AG04449 (cell line): ENCODE measurements at places on chromosomes 3 and 15.

DNA sequence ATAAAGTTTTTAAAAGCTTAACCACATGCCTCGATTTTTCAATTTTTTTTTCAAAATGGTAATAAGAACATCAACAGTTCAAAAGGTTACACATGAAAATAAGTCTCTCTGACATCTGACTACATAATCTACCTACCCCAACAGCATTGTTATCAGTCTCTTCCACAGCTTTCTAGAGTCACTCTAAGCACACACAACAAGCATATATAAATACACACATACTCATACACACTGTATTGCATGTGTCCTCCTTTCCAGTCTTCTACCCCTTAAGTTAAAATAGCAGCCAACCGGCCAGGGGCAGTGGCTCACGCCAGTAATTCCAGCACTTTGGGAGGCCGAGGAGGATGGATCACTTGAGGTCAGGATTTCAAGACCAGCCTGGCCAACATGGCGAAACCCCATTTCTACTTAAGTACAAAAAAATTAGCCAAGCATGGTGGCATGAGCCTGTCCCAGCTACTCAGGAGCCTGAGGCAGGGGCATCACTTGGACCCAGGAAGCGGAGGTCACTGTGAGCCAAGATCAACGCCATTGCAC is 12.2 kb downstream of the TBL1XR1 start:
- DNase-seq, result no peak

DNA sequence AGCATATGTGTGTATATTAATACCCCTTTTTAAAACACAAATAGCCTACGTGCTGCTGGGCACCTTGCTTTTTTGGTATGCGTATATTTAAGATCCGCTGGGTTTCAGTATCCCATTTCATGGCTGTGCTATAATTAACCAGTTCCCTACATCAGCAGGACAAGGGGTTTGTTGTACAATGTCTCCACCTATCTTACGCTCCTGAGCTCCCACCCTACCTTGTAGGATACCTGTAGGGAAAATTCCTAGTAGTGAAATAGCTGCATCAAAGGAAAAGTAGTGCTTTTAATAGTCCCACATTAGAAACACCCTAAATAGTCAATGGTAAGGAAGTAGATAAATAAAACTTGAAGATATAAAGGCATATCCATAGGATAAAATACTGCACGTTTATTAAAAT is 1.4 kb downstream of the MAP6D1 start:
- DNase-seq, result no peak

- no peak for DNase-seq
These were observed 54.1 kb downstream of the GUCA1C start for GRCh38 chr3:108899530-108899929.

GRCh38 chr15:25481208-25481859 is 42.5 kb upstream of the UBE3A start:
- no peak for DNase-seq

DNA sequence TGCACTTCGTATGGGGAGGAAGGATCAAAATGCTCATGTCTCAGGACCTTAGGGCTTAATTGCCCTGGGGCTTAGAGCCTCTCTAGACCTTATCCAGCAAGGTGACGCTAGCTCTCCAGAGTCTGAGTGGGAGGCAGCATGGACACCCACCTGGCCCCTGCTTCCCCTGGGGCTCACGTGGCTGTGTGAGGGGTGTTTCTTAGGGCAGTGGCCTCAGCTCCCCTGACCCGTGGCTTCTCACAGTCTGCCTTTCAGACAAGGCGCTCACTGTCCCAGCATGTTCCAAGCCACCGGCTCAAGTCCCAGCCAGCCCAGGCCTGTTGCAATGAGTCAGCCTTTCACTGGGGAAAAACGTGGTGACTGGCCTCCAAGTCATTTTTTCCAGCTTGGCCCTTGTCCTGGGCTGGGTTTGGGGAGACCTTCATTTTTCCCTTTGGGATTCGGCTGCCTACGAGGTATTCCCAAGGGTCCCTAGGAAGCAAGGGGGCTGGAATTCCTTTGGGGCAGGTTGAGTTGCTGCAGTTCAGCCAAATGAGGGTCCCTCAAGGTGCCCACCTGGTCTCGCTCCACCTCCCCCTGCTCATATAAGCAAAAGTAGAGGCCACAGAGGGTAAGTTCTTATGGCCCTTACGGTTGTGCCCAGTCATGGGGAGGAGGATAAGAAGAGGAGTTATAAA is 15.7 kb downstream of the BHLHE40 start:
- DNase-seq, result no peak

GRCh38 chr15:85289677-85290365 is 90.6 kb upstream of the AKAP13 start:
- DNase-seq, result no peak

DNA sequence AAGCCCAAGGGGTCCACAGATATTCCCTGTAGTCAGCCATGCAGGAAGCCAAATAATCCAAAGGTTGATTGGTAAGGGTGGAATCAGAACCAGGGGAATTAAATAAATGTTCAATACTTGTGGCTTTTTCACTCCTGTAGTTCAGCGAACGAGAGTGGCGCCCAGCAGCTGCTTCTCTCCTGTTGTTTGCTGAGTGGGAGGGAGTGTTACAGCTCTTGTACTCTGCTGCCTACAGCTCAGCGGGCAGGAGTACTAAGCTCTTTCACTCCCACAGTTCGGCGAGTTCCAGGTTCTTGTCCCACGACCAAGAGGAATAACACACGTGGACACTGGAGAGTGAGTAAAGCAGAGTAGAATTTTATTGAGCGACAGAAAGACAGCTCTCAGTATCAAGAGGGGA is 105.9 kb downstream of the MOBP start:
- no peak for DNase-seq

DNA sequence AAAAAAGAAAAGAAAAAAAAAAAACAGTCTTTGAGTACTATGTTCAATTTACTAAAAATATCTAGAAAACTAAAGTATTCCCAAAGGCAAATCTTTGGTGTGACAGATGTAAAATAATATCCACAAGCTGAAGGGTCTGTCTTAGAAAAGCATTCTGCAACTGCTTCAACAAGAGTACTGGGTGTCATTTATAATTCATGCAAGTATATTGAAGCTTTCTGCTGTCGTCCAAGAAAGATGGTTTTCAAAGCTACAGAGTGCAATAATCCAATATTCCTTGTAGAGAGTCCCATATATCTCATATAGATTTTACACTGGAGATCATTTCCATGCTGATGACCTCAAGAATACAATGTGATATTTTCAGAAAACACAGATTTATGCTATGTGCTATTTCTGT is 90.9 kb upstream of the SUCLG2 start:
- no peak for DNase-seq

GRCh38 chr3:78287085-78287484 is 1247.2 kb downstream of the ROBO2 start:
- peak; percentile 4 for DNase-seq

GRCh38 chr15:97652700-97653167 is 307.8 kb upstream of the ARRDC4 start:
- no peak for DNase-seq
